ENCODE measurements at places on chromosomes 3 and 15.

DNA sequence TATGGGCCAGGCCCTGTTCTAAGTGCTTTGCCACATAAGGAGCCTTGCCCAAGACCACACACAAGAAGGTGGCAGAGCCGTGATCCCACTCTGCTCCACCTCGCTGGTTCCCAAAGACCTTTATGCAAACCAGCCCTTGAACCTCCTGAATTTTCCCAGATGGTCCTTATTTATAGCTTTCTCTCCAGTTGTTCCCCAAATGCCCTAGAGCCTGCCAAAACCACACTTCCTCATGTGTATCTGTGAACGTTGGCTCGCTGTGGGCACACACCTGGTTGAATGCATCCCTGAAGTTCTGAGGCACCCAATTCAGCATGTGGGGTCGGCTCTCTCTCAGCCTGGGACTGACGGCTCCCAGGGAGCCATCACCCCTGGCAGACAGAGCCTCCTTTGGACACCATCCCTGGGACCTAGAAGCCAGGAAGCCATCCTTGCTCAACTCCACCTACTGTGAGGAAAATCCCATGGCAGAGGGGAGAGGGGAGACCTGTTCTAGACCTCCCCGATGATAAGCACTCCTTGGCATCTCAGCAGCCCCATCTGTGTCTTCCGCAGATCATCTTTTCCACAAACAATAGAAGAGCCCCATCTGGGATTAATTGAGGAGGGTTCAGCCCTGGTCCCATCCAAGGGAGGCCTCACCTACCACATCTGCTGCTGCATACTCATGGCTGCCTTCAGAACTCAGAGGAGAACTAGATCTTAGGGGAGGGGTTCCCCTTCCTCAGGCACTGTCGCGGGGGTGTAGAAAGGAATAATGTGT is 42.3 kb upstream of the LIMD1 start:
- no peak for DNase-seq

DNA sequence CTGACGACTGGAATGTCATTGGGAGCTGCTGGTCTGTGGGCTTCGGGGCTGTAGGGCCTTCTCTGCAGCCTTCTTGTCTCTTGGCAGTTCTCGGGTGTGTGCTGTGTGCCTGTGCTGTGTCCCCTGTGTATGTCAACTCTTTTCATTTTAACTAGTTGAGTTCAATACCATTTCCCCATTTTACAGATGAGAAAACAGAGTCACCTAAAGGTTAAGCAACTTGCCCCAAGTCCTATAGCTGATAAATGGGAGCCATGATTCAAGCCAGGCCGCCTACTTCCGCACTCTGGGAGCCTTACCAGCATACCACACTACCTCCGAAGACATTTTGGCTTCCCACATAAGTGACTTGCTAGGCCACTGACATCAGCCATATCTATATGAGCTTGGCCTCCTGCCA is 85.7 kb downstream of the FAM81A start:
- no peak for DNase-seq

DNA sequence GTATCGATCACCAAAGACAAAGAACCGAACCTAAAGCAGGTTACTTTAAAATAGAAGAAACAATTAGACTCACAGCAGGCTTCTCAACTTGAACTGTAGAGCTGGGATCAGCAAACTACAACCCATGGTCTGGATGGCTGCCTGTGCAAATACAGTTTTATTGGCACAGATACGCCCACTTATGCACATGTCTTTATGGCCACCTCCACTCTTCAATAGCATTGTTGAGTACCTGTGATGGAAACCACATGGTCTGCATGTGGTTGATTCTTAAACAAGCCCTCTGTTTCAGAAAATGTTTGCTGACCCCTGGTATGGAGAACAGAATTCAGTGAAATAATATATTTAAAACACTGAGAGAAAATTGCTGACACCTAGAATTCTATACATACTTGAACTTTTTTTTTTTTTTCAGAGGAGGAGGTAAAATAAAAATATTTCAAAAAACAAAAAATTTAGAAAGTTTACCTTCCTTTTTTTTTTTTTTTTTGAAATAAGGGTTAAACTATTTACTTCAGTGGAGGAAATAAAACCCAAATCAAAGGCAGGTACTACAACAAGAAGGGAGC is 263.8 kb upstream of the ATP10A start:
- no peak for DNase-seq

GRCh38 chr3:8152821-8153418 is 348.7 kb upstream of the LMCD1 start:
- no peak for DNase-seq

GRCh38 chr3:13080591-13080990 is 7.4 kb upstream of the IQSEC1 start:
- DNase-seq = no peak

DNA sequence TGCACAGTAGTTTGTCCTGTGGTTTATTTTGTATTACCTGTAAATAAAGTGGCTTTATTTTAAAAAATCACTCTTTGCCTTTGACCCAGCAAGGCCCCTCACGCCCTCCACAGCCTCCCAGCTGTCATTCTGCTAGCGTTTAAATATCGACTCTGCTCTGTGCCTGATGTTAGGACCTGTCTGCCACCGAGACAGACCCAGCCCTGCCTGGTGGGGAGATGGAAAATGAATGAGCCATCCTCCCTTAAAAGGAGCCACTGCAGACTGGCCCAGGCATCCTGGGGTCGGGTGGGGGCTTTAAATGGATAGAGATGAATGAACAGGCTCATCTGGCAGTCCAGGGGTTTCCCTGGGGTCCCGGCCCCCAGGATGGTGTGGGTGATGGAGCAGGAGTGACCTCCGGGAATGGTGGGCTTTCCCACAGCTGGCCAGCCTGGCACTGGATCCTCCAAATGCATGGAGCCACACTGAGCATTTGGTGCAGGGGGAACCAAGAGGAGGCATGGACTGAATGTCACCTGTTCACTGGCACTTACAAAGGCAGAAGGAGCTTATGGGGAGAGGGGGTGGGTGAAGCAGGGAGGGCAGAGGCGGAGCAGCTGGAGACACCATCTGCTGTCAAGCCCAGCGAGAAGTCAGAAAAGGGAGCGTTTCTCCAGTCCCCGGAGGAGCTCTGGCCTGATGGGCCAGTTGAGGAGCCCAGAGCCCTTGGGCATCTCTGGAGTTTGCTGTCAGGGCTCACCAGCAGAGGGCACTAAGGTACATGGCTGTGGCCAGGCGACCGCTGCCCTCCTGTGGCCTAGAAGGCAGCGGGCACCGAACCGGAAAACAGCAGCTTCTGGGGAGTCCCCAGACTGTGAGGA is 11.9 kb downstream of the GRM2 start:
- no peak for DNase-seq

DNA sequence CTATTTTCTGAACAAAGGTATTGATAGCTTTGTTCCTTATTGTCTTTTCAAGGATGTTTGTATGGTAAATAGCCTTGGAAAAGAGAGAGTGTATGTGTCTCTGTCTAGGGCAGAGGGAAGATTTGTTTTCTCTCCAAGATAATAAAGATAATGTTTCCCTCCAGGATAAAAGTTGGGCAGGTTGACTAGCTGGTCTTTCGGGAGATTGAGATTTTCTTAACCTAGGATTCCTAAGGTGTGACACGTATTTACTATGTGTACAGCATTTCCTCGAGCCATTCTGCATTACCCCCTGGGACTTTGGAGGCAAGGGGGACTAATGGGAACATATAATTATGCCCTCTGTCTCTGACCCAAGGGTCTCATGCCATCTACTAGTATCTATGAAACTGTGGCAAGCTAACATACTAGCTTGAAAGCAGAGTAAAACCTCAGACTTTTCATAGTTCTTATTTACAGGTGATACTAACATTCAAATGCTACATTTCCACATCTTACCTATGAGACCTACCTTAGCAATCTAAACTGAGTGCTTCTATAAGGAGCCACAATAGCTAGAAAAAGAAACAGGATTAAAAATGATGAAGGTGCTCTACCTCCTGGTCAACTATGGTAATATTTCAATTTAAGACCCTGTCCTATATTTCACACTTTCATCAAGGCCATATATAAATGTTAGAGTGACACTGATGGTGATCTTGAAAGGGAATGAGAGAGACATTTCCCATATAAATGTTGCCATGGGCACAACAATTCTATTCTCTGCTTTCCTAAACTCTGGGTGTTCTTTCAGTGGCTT is 252.9 kb upstream of the CBLB start:
- no peak for DNase-seq

DNA sequence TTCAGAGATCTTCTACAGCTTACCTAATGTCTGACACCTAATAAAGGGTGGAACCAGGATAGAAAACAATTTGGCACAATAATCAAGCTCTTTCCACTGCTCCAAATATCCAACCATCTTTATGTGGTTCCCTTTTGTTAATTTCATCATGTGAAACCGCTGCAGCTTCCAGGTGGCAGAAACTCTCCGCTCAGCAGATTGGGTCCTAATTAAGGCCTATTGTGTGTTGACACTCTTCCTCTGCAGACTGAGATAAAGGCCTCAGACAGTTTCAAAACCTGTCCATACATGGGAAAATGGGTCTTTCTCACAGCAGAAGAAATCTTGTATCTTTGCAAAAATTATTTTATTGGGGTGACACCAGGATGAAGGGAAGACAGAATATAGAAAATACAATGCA is 1002.4 kb upstream of the SEMA6D start:
- DNase-seq = no peak

GRCh38 chr3:114567771-114568170 is 273.9 kb downstream of the TIGIT start:
- no peak for DNase-seq

DNA sequence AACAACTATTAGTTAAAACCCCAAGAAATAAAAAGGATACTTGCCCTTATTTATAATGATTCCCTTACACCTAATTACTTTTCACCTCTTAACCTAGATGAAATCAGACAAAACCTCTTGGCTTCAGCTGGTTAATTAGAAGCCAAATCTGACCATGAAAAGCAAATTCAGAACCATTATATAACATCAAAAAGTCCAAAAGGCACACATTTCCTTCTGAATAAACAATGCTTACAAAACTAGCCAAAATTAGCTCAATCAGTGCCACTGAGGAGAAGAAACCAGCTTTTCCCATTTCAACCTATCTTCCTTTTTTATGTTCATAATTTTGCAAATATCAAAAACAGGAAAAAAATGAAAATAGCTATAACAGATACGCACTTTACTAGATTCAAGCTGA is 3.2 kb downstream of the EHHADH start:
- no peak for DNase-seq

GRCh38 chr3:46266598-46266997 is 24.3 kb downstream of the CCR3 start:
- no peak for DNase-seq

GRCh38 chr3:85102781-85103180 is 144.0 kb downstream of the CADM2 start:
- DNase-seq = no peak

DNA sequence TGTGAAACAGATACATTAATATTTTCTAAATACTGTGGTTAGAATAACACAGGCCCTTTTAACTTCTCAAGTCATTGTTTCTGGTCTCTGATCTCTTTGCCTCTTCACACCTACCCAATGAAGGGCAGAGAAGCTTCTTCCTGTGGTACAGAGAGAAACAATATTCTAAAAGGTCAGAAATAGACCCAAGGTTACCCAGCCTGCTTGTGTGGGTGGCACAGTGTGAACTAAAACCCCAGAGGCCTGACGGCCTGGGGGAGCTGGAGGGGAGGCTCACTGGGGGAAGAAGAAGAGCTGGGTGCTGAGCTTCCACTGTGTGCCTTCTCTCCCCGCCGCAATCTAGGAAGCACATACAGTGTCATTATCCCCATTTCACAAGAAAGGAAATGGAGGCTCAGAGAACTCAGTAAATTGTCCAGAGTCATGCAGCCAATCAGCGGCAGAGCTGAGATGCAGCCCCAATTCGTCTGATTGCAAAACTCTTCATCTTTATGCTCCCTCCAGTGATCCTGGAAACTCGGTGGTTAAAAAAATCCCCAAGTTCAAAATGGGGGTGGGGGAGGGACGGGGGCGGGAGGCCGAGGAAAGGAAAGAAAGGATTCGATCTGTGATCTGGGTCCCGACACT is 64.1 kb upstream of the HEG1 start:
- no peak for DNase-seq

GRCh38 chr3:3855056-3855455 is 55.8 kb downstream of the LRRN1 start:
- no peak for DNase-seq

- DNase-seq = no peak
These were observed 89.0 kb upstream of the FNDC3B start for GRCh38 chr3:171950373-171950772.

DNA sequence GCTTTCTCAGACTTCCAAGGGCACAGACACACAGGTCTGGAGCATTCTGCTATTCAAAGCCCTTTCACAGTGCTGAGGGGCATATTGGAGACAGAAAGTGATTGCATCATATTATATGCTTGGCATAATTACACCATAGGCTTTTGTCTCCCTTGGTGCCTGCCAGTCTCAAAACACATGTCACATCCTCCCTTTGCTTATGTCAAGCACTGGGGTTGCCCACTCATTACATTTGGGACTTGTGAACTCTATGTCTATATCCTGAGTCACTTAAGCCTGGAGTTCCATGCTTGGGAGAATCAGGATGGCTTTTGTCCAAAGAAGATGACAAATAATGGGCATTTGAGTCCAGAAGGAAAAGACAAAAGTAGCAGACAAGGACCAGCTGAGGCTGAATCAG is 12.3 kb upstream of the PDZRN3 start:
- no peak for DNase-seq

DNA sequence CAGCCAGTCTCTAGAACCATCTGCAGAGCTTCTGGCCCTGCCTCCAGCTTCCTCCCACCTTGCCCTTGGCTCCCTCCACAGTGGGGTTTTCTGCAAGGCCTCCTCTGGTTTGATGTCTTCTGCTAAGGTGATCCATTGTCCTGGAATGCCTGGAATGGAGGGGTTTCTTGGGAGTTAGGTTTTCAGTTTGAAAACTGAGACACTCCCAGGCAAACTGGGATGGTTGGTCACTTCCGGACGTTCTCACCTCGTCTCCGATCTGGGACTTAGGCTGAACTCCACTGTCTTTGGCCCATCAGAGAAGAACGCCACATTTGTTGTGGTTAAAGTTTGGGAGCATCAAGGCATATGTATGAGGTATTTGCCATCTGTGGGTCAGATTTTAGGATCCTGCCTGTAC is 77.4 kb upstream of the KLHL25 start:
- DNase-seq = no peak

GRCh38 chr3:186596568-186597287 is 16.1 kb upstream of the AHSG start:
- no peak for DNase-seq

DNA sequence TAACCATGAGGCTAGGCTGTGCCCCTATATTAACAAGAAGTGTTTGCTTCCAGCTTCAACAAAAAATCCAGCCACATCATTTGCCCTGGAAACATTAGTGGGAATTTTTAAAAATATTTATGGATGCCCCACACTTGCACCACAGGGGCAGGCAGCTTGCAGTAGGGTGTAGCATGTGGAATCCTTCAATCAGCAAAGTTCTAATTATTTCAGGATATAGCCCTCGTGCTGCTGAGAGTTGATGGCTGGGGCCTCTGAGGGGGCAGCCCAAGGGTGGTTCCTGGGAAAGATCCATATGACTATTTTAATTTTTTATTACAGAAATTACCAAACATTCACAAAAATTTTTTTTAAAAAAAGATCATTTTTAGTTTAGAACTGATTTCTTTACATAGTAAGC is 35.1 kb upstream of the LMCD1 start:
- DNase-seq = no peak

Data from stimulated activated CD8-positive, alpha-beta memory T cell treated with anti-CD3 and anti-CD28 coated beads, Interleukin-4, amount 100 ng/mL, for 1 hour (primary cell).